NCI-H1417 treated with DMSO at 0.1 percent for 48 hours (cell line): ENCODE measurements at places on chromosomes 6 and 20.
A peak's percentile ranks its signal among the peaks of the same experiment; 100 is the strongest.

GRCh38 chr6:125906158-125906998 lies 50.2 kb upstream of the HINT3 start:
- no peak for DNase-seq

GRCh38 chr6:166640342-166641043 lies 13.4 kb upstream of the RPS6KA2 start:
- DNase-seq: no peak

GRCh38 chr6:125791820-125792165 lies 1.0 kb downstream of the NCOA7 start:
- no peak for DNase-seq

DNA sequence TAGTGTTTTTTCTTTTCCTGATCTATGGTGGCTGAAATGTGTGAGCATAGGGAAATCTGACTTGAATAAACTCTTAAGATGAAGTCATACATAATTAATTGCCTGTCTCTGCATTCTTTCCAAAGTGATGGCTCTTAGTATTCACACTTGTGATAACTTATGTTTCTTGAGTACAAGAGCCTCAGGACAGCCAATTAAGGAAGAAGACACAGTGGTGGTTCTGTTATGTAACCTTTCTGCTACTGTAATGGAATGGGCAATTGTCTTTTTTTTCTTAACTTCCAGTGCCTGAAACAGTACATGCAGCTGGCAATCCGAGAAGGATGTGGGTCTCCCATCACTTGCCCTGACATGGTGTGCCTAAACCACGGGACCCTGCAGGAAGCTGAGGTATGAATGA lies 40.1 kb downstream of the RNF144B start:
- no peak for DNase-seq

- peak; percentile 75 for DNase-seq
These were observed 402.9 kb upstream of the RUNX2 start for GRCh38 chr6:44925100-44925739.

DNA sequence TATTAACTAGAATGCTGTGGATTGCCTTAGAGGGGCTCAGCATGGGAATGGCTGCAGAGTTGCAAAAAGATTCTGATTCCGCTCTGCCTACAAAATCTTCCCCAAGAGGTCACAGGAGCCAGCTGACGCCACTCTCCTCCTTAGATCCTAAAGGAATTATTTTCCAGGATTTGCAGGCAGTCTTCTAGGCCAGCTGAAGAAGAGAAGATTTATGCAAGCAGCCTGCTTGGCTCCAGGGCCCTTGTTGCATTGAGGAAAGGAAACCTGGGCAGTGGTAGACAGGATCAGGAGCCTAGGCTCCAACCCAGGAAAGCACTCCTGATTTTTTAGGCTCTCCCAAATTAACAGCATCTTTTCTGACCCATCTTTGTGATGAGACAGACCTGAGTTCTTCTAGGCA lies 245.8 kb downstream of the PKHD1 start:
- DNase-seq: no peak

DNA sequence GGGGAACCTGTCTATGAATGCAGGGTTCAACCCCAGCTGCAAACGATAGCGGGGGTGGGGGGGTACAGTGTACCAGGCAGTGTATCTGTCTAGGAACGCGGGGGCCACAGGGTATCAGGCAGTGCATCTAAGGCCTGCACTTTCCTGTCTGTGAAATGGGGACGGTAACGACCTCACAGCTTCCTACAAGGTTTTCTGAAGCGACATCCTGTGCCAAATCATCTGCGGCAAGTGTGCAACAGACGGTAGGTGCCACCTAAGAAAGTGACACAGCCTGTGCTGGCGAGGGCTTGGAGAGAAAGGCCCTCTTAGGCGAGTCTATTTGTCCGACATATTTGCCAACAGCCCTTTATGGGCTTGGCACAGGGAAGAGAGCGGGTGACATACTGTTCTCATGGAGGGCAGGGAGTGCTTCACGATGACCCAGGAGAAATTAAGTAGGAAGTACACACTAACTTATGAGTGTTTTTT lies 3.8 kb downstream of the DIDO1 start:
- DNase-seq: no peak

- DNase-seq: no peak
These were observed 91.7 kb upstream of the ELOVL5 start for GRCh38 chr6:53440336-53440945.

DNA sequence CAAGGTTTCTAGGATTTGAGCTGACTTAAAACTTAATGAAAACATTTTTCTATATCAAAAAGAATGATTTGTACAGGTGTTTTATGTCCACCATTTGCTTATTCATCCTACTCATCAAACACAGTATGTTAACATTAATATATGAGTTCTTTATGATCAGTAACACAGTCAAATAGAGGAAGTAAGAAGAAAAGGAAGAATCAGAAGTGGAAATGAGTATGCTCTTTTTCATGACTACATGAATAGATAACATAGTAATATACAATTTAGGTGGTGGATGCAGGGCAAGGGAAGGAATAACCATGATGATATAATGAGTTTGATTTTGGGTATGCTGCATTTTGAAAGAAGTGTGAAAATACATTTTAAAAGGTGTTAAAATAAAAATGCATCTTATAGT lies 16.5 kb downstream of the KPNA5 start:
- DNase-seq: no peak

DNA sequence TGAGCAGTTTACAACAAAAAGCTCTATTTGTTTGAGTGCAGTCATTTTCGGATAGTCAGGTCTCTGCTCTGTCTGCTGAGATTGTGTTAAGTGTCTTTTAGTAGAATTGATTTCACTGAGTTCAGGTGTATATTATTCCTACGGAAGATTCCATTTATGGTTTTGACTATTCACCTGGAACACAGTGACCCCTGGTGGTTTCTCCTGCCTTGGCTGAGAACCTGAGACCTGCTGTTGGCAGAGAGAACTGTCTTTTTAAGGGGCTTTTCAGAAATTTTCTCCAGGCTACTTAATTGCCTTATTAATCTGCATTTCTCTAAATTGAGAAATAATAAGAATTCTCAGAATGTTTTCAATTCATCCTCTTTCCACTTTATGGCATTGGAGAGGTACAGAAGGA lies 508.0 kb downstream of the TBC1D32 start:
- DNase-seq: no peak

GRCh38 chr6:10460096-10460495 lies 45.2 kb upstream of the TFAP2A start:
- no peak for DNase-seq
